ENCODE measurements at places on chromosomes 4 and X. TPM values are rescaled to one million over a fixed set of nuclear protein-coding genes. Genes with fewer than 3 reads are reported as not detected.

The ADH1A gene
- not detected for total RNA-seq

The KLHL2 gene
- 13.8 TPM for total RNA-seq

The GAGE12E gene
- not detected for total RNA-seq

- H3K4me1 ChIP-seq: no peaks in the 10 kb centered on the region
- no peak overlapping the region for H3K27ac ChIP-seq
- no peaks in the 10 kb centered on the region for H3K27me3 ChIP-seq
These were observed 109.6 kb upstream of the GIMD1 start for GRCh38 chr4:106478152-106478551.

- H3K4me3 ChIP-seq: no peak overlapping the region
- no peak overlapping the region for H3K27ac ChIP-seq
- no peak for DNase-seq
- no peaks in the 10 kb centered on the region for H3K36me3 ChIP-seq
- no peaks in the 10 kb centered on the region for H3K27me3 ChIP-seq
- no peaks in the 10 kb centered on the region for H3K4me1 ChIP-seq
These were observed 30.1 kb downstream of the MYOZ2 start for GRCh38 chr4:119165767-119166166.

DNA sequence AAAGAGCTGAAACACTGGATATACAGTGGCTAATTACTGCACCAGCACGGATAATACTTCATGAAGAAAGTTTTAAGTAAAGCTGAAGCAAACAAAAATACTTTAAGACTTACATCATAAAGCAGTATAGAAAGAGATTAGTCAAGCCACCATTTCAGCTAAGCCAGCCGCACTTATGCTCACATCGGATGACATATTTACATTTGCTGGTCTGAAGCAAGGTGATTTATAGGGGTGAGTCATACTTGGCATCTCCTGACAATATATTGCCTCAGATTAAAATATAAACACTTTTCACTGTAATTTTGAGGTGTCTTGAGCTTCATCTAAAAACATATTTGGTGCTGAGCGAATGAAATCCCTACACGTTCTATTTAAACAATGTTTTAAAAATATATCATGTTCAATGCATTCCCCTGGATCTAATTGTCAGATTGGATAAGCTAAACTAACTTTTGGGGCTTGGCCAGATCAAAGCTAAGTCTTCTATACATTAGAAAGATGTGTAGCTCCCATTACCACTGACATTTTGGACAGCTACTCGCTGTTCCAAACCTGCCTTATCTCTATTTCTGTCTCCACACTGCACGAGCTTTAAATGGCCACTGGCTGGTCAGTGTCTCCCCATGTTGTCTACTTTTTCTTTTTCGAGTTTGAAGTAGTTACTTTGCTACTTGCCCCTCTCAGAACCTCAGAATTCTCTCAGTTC lies 103.2 kb downstream of the VCX2 start:
- H3K27me3 ChIP-seq: no peaks in the 10 kb centered on the region
- H3K4me1 ChIP-seq: no peaks in the 10 kb centered on the region
- H3K36me3 ChIP-seq: no peaks in the 10 kb centered on the region

DNA sequence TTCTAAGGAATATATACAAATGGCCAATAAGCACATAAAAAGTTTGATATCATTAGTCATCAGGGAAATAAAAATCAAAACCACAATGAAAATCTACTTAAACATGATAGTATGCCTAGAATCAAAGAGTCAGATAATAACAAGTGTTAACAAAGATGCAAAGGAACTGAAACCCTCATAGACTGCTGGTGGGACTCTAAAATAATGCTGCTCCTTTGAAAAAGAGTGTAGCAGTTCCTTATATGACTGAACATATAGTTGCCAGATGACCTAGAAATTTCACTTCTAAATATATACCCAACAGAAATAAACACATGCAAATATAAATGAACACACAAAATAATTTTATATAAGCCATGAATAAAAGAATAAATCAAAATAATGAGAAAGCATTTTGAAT lies 205.1 kb upstream of the CTSO start:
- H3K4me3 ChIP-seq: no peak overlapping the region
- H3K27me3 ChIP-seq: no peaks in the 10 kb centered on the region
- H3K36me3 ChIP-seq: no peaks in the 10 kb centered on the region
- H3K27ac ChIP-seq: no peak overlapping the region
- no peaks in the 10 kb centered on the region for H3K4me1 ChIP-seq

DNA sequence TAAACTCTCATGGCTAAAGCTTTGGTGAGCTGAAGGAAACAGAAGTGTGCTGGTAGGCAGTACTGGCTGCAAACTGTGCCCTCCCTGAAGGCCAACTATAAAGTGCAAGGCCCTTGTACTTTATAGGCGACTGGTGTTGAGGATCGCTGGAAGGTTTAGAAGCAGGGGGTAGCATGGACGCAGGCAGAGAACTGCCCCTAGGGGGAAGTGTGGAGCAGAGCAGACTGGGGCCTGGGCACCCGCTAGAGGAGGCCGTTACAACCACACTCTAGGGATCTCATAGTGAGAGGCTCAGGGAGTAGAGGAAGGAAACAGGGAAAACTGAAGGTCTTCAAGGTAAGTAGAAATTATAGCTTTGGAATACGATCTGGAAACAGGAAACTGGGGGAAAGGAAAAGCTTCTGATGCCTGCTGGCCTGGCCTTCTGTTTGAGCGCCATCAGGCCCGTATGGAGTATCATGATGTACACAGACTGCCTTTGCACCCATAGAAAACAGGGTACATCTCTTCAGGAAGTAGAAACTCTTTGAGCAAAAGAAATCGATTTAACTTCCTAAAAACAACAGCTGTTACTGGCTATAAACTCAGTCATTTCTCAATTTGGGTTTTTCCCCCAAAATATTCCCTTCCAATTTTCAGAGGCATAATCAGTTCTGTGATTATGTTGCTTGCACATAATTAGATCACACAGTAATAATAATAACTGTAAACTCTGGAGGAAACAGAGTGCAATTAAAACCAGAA lies 23.9 kb upstream of the TMSB4X start:
- H3K27me3 ChIP-seq: no peaks in the 10 kb centered on the region
- DNase-seq: peak; percentile 55
- H3K4me1 ChIP-seq: peaks cover 34% of the 10 kb centered on the region
- peak overlapping the region; percentile 99 for H3K27ac ChIP-seq
- peak overlapping the region; percentile 37 for H3K4me3 ChIP-seq

GRCh38 chrX:150848914-150849365 lies 49.5 kb downstream of the CD99L2 start:
- H3K27ac ChIP-seq: no peak overlapping the region
- no peaks in the 10 kb centered on the region for H3K36me3 ChIP-seq
- DNase-seq: no peak

GRCh38 chr4:173748353-173748752 lies 218.3 kb upstream of the HAND2 start:
- no peak for DNase-seq
- no peak overlapping the region for H3K27ac ChIP-seq
- no peaks in the 10 kb centered on the region for H3K27me3 ChIP-seq
- H3K4me1 ChIP-seq: no peaks in the 10 kb centered on the region
- H3K4me3 ChIP-seq: no peak overlapping the region
